ENCODE measurements at places on chromosomes 6 and 20.

- no peak for DNase-seq
These were observed 224.8 kb upstream of the MARCKS start for GRCh38 chr6:113632220-113632864.

DNA sequence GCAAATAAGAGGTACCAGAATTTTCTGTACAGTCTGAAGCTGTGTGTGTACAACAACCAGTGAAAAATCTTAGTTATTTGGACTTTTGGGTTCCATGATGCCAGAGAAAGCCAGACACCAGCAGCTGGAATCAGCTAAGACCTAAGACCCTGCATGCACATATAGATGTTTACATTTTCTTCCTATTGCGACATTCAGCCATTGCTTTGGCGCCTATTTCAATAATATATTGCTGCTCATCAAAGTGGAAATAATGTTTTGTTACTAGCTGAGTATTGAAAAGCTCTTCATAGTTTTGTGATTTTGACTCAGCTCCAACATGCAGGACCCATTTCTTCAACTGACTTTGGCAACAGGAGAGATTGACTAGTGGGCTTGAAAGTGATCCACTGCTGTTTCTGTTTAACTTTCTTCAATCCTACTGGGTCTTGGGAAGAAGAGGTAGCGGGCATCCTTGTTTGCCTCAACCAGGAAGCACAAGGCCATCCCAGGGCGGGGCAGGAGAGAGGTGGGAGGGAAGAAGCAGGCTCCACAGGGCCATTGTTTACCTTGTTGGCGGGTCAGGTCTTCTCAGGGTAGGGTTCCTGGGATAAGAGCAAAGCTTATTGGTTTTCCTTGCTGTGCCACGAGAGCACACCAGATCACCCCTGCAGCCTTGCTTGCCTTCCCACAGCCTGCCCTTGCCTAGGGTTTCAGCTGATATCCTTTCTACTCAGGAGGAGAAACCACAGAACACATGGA lies 101.3 kb upstream of the ESR1 start:
- DNase-seq: no peak

DNA sequence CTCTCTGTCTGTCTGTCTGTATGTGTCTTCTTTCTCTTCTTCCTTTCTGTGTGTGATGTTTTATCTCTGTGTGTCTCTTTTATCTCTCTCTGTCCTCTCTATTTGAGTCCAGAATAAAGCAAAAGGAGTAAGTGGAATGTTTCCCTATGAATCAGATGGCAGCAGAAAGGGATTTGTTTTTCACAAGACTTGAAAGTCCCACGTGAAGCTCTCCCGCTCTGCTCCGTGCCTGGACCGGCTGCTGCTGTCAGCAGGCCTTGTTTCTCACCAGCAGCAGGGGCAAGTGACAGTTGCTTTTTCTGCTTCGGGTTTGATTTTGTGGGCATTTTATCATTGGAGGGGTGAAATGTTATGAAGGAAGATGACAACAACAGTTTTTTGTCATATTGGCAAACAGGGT lies 212.7 kb downstream of the PACRG start:
- no peak for DNase-seq

DNA sequence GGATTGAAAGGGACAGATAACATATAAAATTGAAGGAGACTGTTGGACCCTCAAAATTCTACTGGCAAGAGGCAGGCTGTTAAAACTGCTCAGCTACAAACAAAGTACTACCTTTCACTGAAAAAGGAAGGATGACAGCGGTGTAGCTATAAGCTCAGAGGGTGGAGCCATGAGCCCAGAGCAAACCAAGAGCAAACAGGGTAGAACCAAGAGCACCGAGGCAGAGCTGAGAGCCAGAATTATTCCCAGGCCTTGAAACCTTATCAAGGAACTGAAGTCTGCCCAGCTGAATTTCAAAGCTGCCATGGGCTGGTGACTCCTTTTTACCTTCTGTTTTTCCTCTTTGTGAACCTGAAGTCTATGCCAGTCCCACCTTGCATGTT lies 74.7 kb upstream of the SLC4A11 start:
- no peak for DNase-seq

- no peak for DNase-seq
These were observed 258.3 kb upstream of the TFAP2D start for GRCh38 chr6:50455029-50455428.
